Stimulated activated CD8-positive, alpha-beta memory T cell treated with anti-CD3 and anti-CD28 coated beads, Interleukin-4, amount 100 ng/mL, for 1 hour (primary cell): ENCODE measurements at places on chromosomes 1 and 21.

GRCh38 chr1:54967372-54967771, 13.1 kb upstream of the TMEM61 start:
- DNase-seq: no peak

DNA sequence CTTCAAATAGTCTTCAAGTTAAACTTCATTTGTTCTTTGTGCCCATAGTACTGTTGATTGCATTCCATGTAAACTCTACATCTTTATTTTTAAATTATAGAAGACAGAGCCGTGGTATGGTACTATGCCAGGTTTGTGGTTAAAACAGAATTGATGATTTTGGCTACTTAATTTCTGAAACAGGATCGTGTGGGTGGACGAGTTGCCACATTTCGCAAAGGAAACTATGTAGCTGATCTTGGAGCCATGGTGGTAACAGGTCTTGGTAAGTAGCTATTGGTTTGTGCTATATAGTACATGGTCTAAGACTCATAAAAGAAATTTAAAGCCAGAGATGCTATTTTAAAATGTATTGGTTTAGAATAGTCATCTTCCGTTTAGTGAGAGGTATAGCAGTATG, 38.0 kb downstream of the KDM1A start:
- DNase-seq: no peak

DNA sequence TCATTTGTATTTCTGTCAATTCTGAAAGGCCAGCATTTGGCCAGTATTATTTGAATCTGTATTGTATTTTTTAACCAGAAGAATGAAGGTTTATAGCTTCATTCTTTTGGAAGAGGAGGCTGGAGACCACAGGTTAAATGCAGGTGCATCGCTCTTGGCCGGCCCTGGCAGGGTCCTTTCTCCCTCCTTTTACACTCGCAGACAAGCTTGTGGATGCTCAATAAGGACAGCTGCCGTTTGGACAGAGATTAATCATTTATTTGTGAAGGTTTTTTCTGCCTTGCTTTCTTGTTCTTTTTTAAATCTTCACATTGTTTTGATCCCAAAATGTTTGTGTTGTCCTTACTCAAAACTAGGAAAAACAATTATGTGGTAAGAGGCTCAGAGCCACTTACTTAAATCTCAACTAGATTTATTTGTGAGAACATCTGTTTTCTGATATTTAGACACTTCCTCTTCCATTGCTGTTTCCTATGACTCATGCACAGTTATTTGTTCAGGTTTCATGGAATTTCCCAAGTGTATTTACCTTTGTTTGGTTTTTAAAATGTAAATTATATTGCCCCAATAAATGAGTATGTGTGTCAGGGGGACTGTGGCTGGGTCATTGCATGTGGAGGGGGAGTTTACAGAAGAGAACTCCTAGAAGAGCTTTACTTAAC, 46.7 kb upstream of the LAMC2 start:
- no peak for DNase-seq

- DNase-seq: no peak
Observed at GRCh38 chr1:63774617-63775417, 1.0 kb downstream of the ROR1 start.

- DNase-seq: no peak
Observed at GRCh38 chr1:206686478-206687249, 2.0 kb downstream of the MAPKAPK2 start.

DNA sequence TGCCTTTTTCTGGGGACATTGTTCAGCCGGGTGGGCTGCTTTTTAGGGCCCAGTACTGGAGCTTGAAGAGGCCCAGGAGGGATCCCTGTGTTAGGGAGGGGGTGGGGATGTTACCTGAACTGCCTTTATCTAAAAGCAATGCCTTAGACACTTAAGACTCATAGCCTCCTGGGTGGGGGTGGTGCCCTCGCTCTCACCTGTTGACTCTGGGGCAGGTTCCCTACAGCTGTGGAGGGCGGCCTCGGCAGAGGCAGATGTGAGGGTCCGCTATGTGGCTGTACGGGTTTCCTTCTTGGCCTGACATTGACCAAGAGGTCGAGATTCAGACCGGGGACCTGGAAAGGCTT, 716 bp downstream of the INAVA start:
- DNase-seq: no peak

- no peak for DNase-seq
Observed at GRCh38 chr1:114033961-114034360, 54.7 kb downstream of the OLFML3 start.

DNA sequence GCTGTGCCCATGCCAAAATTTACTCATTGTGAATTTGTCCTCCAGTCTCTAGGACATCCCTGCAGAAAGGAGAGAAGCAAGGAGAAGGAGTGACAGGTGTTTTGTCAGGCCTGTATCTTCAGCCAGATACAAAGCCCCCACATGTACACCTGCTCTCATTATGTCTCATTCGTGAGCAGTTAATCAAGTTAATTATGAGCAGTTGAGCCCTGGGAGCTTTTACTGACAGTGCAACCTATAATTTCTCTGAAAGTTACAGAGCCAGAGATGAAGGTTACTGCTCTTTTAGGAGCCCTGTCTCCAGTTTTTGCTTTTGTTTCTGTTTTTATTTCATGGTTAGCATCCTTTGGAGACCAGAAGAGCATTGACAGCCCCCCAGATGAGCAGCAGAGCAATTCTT, 5.0 kb upstream of the ILDR2 start:
- DNase-seq: no peak

- DNase-seq: no peak
Observed at GRCh38 chr1:194339471-194339870, 1153.1 kb upstream of the B3GALT2 start.

DNA sequence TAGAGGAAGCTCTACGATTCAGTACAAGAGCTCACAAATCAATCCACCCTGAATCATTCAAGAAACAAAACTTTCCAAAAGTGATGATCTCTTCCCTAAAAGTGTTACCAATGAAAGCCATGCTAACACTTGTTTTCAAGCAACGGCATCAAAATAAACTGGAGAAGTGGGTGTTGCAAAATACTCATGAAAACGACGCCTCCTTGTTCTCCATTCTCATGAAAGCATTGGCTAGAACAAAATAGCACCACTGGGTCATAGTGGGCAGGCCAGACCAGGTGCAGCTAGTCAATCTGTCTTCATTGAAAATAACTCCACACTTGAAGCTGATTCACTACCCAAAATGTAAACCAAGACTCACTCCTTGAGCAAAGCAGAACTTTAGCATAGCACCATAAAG, 4.3 kb downstream of the TIAM1 start:
- DNase-seq: no peak

- DNase-seq: no peak
Observed at GRCh38 chr1:47431534-47431933, 6.3 kb upstream of the FOXD2 start.

GRCh38 chr1:208242146-208242545, 2.0 kb downstream of the PLXNA2 start:
- no peak for DNase-seq

- no peak for DNase-seq
Observed at GRCh38 chr1:2544093-2544874, 11.9 kb upstream of the TNFRSF14 start.

- no peak for DNase-seq
Observed at GRCh38 chr1:85570446-85571180, 9.9 kb upstream of the CCN1 start.

- DNase-seq: no peak
Observed at GRCh38 chr1:153649863-153650235, 8.7 kb upstream of the SNAPIN start.

DNA sequence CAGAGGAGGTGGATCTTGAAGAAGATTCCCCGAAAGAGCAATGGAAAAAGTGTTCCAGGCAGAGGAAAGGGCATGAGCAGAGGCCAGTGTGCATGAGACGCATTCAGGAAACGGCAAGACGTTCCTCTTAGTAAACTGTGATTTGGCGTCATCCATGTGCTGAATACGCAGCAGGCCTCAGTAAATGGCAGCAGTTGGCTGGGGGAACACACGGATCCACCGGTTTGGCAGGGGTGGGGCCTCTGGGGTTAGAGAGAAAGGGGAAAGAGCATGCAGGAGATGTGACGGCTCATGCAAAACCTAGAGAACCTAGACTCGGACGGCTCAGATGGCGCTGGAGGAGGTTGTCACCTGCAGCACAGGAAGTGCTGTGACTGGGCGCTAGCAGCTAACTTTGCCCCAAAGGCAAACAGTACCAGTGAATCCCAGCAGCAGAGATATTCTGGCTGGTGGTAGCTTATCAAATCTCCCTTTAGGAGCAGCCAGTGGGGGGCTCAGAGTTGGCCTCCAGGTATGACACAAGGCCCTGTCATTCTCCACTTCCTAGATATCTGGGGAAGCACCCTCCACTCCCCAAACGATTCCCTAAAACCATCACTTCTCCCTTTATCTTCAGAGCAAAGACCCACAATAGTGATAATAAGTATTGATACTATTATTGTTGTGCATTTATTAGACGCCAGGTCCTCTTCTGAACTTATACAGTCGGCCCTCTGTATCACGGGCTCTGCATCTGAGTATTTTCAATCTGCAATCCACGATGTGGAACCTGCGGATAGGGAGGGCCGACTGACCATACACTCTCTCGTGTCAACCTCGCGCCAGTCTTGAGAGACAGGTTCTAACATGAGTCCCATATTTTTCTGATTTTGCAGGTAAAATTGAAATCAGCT, 7.6 kb downstream of the LAPTM5 start:
- DNase-seq: peak; percentile 45

DNA sequence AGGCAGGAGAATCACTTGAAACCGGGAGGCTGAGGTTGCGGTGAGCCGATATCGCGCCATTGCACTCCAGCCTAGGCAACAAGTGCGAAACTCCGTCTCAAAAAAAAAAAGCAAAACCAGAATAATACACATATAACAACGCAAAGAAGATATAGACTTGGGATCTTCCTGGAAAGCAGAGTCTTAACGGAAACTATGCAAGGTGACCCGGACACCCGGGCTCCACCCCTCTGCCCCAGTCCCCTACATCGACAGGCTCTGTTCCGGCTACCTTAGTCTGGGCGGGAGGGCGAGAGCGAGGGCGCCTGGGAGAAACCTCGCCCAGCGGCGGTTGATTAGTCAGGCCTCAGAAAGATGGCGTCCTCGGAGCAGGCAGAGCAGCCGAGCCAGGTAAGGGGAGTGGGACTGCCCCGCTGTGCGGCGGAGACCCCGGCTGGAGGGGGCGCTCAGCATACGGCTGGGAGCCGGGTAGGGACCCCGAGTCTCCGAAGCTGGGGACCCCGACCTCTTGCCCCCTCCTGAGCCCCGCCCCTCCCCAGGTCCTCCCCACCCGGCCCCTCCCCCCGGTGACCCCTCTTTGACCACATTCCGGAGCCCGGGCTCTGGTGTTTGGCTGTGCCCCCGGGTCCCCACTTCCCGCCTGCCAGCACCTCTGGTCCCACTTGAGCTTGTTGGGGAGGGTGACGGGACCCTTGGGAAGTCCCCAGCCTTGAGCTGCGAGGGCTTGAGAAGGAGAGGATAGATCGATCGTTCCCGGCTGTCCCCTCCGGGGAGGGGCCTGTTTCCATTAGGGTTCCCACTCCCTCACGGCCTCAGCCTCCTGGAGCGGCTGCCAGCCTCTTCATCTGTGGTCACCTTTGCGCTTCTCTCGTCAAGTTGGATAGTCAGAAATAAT, at the start of gene PEX14:
TSS of gene PEX14 (plus strand) at position 338 of the 895 bp plus-strand sequence. CDS start at position 355, 17 bp downstream.
- peak; percentile 47 for DNase-seq

DNA sequence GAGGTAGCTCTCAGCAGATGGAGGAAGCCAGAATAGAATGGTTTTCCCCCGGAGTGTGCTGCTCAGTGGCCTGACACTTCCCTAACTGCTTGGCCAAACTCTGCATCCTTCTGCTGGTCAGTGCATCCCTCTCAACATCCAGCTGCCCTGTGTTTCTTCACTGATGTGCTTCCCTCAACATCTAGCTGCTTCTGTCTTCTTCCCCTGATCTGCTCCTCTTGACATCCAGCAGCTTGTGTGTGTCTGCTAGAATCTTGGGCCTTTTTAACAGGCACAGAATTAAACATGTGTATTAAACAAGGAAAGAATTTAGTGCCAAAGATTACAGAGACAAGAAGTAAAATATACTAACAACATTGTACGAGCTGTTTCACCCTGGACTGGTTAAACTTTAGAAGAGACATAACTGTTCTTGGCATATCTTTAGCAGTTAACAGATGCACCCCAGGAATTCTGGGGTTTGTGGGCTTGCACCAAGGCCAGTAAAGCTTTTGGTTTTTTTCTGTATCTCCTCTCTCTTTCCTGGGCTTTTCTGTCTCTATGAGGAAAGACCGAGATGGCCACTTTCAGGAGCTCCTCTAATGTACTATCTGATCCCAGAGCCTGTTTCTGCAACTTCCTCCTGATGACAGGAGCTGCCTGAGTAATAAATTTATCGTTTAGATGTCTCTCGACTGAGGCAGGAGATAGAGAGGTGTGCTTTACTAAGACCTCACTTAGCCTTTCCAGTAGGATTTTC, 34.8 kb upstream of the HSD3B1 start:
- no peak for DNase-seq
